ENCODE measurements at places on chromosomes 1 and 21.

DNA sequence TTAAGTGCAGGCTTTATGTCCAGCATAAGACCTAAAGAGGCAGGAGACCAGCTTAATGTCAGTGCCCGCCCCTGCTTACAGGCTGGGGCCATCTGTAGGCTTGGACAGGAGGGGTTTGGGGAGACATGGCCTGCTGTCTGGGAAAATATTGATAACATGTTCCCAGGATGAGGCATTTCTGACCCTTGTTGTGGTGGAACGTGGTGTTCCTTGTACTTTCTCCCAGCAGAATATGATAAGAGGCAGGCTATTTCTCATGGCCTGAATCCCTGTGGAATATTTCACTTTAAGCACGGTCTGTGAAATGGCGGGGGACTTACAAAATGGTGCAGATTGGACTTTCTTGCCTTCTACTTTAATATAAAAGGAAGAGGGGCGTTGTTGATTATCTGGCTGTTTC, 41.9 kb upstream of the PLA2G5 start:
- no peaks in the 10 kb centered on the region for H3K27me3 ChIP-seq
- no peak overlapping the region for H3K4me3 ChIP-seq
- no peak for DNase-seq
- no peaks in the 10 kb centered on the region for H3K36me3 ChIP-seq
- H3K4me1 ChIP-seq = no peaks in the 10 kb centered on the region
- no peak overlapping the region for H3K27ac ChIP-seq

- no peak for DNase-seq
- H3K4me3 ChIP-seq = no peak overlapping the region
- no peak overlapping the region for H3K27ac ChIP-seq
- no peaks in the 10 kb centered on the region for H3K4me1 ChIP-seq
Measured at GRCh38 chr1:187787736-187788135, 959.0 kb downstream of the PLA2G4A start.

GRCh38 chr1:37323486-37324377, 150.6 kb upstream of the ZC3H12A start:
- H3K36me3 ChIP-seq = no peaks in the 10 kb centered on the region
- H3K27ac ChIP-seq = no peak overlapping the region
- peak; percentile 44 for DNase-seq
- no peak overlapping the region for H3K4me3 ChIP-seq

GRCh38 chr21:31509194-31510017, 150.1 kb upstream of the SOD1 start:
- H3K27ac ChIP-seq = no peak overlapping the region
- H3K4me1 ChIP-seq = peaks cover 5% of the 10 kb centered on the region
- no peaks in the 10 kb centered on the region for H3K27me3 ChIP-seq
- DNase-seq = no peak
- no peaks in the 10 kb centered on the region for H3K36me3 ChIP-seq

GRCh38 chr1:51444534-51445192, 74.4 kb downstream of the EPS15 start:
- DNase-seq = no peak
- H3K4me1 ChIP-seq = no peaks in the 10 kb centered on the region
- H3K27me3 ChIP-seq = no peaks in the 10 kb centered on the region
- H3K27ac ChIP-seq = no peak overlapping the region
- H3K36me3 ChIP-seq = peaks cover 2% of the 10 kb centered on the region

DNA sequence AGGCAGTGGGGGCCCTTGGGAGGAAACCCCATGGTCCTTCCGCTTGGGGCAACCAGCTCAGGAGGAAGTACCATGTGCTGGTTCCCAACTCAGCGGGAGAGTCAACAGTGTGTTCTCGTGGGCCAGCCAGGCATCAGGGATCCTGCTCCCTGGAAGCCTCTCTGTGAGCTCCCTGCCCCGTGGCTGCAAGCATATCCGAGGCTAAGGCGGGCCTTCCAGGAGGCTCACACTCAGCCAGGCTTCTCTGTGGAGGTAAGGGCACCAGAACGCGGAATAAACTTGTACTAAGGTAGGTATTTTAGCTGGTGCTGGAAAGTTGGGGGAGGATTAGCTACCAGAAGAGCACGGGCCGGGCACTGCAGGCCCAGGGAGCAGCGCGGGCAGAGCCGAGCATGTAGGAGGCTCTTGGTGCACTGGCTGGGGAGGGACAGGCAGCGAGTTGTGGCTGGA, 74.7 kb upstream of the POU3F1 start:
- peaks cover 4% of the 10 kb centered on the region for H3K4me1 ChIP-seq
- no peak for DNase-seq
- H3K36me3 ChIP-seq = no peaks in the 10 kb centered on the region
- no peak overlapping the region for H3K27ac ChIP-seq
